GM04504 (cell line): ENCODE measurements at places on chromosomes 16 and 17.

DNA sequence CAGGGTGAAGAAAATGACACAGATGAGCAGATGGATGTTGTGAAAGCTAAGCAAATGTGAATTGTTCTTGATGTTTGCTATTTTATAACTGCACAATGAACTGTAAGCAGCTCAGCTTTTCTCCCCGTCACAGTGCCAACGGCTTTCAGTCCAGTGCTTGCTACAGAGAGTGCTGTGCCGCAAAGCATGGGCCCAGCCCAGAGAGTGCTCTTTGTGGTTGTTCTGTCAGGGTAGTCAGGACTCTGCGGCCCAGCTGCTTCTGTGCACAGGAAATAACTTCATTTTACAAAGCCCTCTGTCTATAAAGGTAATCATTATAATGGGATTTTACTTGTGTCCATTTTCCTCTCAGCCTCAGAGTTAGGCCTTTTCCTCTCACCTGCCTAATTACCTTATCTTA is 39.1 kb downstream of the CDRT15 start:
- DNase-seq = no peak

- DNase-seq = no peak
Measured at GRCh38 chr17:36525113-36525512, 9.6 kb downstream of the MYO19 start.

- DNase-seq = no peak
Measured at GRCh38 chr17:77427391-77427991, 286.7 kb downstream of the SEC14L1 start.

DNA sequence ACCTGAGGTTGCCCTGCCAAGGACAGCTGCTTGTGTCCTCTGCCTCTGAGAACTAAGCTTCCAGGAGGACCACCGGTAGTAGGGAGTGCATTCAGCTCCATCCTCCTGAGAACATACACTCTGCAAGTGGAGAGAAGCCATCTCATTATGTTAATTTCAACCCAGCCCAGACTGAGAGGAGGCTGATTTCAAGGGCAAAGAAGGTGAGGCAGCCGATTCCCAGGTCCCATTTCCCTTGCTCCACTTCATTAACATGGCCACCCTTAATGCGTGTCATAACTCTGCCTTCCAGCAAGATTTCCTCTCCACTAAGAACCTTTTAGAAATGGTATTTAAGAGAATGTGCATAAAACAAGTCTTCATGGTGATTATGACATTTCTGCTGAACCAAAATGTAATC is 72.5 kb downstream of the CDH13 start:
- no peak for DNase-seq

DNA sequence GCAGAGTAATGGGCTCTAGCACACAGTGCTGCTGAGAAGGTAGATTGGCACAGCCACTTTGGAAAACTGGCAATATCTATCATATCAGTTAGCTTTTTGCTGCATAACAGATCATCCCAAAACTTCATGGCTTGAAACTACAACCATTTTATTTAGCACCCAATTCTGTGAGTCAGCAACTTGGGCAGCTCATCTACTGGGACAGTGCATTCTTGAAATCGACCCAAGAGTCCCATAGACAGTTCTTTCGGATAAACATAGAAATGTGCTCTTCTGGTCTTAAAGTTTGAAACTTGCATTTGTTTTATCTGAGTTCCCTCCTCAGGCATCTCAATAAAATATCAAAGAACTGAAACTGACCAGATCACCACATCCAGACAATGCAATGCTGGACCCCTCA is 76.7 kb downstream of the CEP112 start:
- peak; percentile 27 for DNase-seq

- no peak for DNase-seq
Measured at GRCh38 chr16:56616608-56617211, 8.3 kb downstream of the MT2A start.

DNA sequence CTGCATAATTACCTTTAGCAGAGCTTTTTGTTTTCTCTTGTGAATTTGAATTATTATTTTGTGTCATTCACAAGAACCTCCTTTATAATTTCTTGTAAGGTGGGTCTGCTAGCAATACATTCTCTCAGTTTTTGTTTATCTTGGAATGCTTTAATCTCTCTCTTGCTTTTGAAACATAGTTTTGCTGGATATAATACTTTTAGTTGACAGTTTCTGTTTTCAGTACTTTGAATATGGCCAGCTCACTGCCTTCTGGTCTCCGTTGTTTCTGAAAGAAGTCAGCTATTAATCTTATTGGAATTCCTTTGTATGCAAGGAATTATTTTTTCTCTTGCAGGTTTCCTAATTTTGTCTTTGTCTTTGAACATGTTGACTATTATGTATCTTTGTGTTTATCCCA is 167.0 kb downstream of the MAP2K4 start:
- no peak for DNase-seq

DNA sequence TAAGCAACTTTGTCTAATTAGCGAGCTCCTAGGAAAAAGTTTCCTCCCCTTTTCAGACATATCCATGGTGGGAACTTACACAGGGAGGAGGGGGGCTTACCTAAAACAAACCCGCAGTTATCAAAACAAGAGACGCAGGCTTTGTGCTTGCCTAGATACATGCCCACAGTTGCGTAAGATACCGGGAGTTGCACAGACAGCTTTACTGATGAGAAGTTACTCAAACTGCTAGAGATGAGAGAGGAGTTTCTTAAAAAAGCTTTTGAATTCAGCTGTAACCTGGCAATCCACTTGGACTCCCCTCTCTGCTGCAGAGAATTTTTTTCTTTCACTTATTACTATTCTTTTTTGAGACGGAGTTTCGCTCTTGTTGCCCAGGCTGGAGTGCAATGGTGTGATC is 6.8 kb upstream of the ZP2 start:
- DNase-seq = no peak

DNA sequence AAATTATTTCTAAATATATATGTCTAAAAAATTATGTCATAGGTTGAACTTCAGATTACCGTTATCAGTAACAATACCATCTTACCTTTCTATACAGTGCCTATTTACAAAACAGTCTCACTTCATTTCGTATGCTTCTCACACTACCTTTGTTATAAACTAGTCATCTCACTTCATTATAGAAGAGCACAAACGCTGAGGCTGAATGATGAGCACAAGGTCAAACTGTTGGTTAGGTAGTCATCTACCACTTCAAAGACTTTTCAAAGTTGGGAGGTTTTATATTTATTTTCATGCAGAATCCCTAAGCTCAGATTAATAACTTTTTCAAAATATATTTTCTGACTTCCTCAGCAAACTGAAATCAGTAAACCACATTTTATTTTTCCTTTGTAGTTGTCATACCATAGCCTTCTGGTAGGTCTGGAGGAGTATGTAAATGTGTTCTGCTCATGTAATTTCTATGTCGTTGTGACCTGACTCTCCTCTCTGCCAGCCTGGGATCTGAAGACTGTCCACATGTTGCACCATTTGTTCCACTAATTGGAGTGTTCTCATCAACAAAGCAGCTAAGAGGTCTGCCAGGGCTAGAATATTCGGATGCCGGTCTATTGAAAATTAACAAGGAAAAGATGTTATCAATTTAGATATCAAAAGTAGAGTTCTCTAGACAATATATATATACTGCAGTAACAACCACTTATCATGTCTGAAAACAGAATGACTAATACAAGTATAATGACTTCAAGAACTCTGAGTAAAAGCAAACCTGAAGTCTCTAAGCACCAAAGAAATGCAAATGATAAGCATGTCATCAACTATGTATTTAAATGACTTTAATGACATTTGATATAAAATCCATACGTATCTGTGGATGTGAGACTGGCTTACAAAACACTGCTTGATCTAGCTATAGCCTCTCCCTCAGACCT is 73.9 kb downstream of the CEP95 start:
- DNase-seq = no peak

DNA sequence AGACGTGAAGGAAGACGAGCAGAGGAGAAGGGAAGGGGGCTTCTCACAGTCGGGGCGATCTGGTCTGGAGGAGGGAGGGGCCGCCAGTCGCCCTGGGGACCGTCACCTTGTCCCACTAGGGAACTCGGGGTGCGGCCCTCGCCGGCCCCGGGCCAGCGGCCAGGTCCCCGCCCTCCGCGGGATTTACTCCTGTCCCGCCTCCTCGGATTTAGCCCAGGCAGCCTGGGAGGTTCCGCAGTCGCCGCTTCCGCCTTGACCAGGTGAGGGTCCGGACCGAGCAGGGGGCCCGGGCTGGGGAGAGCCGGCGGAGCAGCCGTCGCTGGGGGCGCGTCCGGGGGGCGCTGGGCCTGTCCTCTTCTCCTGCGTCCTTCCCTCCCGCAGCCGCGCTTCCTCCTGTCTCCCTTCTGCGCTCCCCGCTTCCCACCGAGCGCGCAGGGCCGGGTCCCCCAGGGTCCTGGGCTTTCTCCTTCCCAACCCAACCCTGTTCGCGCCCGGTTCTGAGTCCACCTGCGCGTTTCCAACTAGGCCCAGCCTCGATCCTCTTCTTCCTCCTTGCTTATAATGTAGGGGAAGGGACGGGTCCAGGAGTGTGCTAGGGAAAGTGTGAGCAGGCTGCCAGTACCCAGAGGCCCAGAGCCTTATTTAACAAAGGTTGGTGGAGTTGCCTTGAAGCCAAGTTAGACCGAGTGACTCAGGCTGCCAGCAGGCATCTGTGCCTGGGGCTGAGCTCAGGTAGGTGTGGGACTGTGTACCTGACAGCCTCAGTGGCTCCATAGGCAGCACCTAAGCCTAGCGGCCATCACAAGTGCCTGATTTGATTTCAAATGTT is at the start of gene TNK1:
Gene TNK1, plus strand, starts transcription at position 235 of the 829 bp plus-strand sequence. CDS start 1,838 bp downstream, outside the sequence.
- no peak for DNase-seq

- peak; percentile 61 for DNase-seq
Measured at GRCh38 chr17:78250891-78251772, 19.7 kb downstream of the TMEM235 start.

DNA sequence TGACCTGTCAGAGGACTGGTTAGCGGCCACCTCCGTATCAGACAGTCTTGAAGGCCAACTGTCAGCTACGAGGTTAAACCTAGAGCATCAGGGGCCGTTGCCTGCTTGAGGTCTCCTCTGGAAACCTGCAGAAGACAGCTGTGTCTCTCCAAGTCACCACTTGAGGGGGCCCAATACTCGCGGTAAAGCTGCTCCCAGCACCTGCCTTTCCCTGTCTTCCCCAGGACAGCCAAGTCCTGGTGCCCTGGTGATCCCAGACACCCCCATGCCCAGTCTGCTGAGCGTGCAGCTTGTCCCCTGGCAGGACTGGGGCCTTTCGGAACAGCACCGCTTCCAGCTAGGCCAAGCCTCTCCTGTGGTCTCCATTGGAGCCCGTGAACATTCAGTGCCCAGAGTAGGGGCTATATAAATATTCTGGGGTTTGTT is 80.1 kb downstream of the DNAH17 start:
- peak; percentile 51 for DNase-seq

GRCh38 chr17:18100616-18101015 is 7.9 kb upstream of the MYO15A start:
- no peak for DNase-seq

DNA sequence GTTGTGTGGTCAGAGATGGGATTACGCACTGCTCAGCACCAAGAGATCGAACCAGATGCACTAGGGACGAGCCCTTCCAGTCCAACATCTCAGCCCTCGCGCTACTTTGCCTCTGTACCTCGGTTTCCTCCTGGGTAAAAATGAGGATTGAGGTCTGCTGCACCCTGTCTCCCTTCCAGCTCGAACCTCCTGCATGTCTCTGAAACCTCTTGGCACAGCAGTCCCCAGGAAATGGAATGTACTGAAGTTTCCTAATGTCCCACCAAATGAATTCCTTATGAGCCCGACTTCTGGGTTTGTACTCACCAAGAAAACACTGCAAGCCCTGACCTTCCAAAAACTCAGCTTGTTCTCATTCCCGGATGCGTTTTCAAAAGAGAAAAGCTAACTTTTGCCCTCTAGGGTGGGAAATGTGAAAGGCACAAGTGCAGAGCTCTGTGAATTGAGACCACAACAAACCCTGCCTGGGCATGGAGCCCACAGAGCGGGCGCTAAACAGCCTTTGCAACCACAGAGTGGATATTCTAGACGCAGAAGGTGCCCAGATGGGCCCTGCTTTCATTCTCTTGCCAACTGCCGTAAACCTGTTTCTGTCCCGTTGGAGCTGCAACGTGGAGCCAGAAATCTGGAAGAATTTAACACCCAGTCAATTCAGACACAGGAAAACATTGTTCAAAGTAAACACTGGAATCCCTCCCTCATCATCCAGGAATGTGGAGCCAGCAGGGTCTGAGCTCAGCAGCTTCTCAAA is 10.3 kb downstream of the CDRT4 start:
- DNase-seq = peak; percentile 97

GRCh38 chr16:69087161-69087581 is 18.3 kb upstream of the HAS3 start:
- no peak for DNase-seq

DNA sequence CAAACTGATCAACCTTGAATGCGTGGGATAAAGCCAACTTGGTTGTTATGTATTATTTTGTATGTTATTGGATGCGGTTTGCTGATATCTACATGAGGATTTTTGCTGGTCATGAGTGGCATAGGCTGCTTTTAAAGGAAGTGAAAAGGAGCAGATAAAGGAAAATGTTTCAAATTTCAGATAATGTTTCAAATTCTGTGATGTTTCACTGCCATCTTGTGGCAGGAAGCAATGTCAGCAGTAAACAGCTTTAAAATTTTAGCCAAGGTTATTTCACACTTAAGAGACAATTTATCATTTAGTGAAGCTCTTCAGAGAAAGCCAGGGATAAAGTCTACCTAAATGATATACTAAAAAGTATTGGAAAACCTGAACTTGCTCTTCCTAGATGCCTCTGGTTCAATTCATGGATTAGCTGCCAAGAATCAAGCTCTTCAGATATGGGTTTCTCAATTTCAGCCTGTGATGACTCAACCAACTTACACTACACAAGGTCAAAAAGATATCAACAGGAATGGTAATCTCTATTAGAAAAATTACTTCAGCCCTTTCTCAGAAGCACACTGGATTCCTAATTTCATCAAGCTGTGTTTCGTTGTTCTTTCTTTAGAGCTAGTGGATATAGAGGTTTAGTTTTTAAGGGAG is 136.0 kb upstream of the C17orf78 start:
- DNase-seq = no peak

- DNase-seq = no peak
Measured at GRCh38 chr16:10154389-10154788, 27.8 kb downstream of the GRIN2A start.

- DNase-seq = no peak
Measured at GRCh38 chr16:73912281-73912680, 384.3 kb upstream of the PSMD7 start.

DNA sequence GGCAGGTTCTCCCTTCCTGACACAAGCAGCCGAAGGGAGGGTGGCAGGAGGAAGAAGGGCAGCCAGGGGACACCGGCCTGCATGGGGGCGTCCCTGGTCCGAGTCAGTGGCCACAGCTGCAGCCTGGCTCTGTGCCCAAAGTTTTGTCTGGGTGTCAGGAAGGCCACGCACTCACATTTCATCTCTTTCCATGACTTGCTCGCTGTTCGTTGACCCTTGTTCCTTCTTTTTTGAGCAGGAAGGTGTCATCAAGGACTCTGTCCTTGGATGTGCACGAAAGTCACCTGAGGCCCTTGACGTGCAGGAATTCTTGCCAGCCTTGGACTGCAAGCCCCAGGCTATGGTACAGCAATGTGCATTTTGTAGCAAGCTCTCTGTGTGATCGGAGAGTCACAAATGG is 93.3 kb downstream of the TNFRSF13B start:
- DNase-seq = no peak

- no peak for DNase-seq
Measured at GRCh38 chr17:57033296-57033695, 51.8 kb upstream of the AKAP1 start.

- no peak for DNase-seq
Measured at GRCh38 chr17:31595076-31595475, 203.6 kb downstream of the RAB11FIP4 start.
